Stimulated activated CD8-positive, alpha-beta memory T cell treated with anti-CD3 and anti-CD28 coated beads, Interleukin-2, amount 100 ng/mL, for 1 hour (primary cell): ENCODE measurements at places on chromosomes 4 and X.

- DNase-seq: no peak
These were observed 859.4 kb upstream of the FTHL17 start for GRCh38 chrX:31931225-31931624.

GRCh38 chrX:45011131-45011530 lies 138.1 kb downstream of the KDM6A start:
- no peak for DNase-seq

DNA sequence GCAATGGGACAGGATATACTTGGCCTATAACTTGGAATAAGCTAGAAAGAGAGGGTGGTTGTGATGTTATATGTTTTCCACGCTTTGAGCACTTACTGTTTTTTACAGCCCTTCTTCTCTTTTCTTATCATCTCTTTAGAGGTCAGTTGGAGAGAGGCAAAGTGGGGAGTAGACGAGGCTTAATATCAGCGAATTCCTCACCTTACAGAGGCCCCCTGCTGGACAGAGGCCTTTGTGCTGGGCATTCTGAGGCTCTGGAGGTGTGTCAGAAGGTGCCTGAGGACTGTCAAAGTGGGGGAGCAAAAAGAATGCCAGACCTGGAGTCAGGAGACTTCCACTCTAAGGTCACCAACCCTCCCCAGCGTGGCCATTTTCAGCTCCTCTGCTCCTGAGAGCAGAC lies 42.5 kb downstream of the MAMLD1 start:
- no peak for DNase-seq

- DNase-seq: no peak
These were observed 52.2 kb downstream of the PRDM5 start for GRCh38 chr4:120870279-120870673.

DNA sequence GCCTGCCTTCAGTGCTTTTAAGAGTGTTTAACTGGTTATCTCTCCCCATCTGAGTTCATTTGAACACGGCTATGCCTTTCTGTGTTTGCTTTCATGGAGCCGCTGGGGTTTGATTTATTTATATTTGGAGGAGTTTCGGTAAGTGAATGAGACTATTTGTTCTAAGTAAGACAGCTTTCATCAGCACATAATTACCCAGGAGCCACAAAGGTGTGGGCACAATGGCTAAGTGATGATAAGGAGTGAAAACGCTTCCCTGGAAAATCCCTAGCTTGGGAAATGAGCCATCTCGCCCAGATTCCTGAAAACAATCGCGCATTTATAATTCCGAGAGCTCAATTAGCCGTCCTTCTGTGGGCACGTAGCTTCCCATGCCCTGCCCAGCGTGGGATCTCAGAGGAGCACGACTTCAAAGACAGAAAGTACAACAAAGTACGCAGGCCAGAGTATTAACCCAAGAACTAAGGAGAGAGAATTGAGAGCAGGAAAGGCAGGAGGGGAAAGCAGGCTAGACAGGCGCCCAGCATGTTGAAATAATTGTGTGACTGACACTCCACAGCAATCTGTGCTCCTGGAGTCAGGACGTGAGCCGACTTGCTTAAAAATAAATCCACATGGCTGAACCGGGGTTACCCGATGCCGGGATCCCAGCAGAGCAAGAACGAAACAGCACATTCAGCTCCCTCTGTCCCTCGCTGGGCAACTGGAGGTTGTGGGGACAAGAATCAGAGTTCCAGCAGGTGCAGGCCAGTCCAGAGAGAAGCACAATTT lies 99.0 kb downstream of the DHRSX start:
- DNase-seq: no peak

GRCh38 chrX:11367609-11368430 lies 74.6 kb downstream of the AMELX start:
- DNase-seq: no peak

GRCh38 chr4:93169966-93170365 lies 658.6 kb upstream of the ATOH1 start:
- no peak for DNase-seq

DNA sequence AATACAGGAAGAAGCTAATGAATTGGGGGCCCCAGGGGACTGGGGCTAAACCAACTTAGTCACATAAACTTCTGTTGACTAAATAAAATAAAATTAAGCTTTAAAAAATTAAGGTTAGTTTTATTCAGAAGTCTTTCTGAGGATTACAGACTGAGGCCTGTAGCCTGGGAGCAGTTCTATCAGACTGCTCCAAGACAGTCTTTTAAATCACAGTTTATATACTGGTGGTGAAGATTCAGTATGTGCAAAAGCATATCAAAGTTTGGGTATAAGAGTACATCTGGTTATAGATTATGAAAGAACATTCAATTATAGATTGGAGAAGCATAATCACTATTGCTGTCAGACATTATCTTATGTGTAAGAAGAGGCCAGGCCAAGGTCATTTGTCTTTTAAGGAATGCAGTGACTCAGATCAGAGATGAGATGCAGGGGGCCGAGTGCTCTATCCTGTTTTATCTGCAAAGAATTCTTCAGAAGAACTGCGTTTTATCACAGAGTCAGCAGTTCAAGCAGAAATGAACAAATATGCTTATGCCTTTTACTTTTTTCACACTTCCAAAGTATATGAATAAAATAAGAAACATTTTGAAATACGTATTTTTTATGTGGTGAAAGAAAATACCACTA lies 109.4 kb downstream of the PDHA2 start:
- DNase-seq: no peak

GRCh38 chr4:867526-868250 lies 41.8 kb upstream of the CPLX1 start:
- DNase-seq: no peak

- no peak for DNase-seq
These were observed 128.7 kb downstream of the AKAP4 start for GRCh38 chrX:50072110-50072509.

- DNase-seq: no peak
These were observed 143.9 kb downstream of the SOX3 start for GRCh38 chrX:140360924-140361323.

- no peak for DNase-seq
These were observed 383 bp upstream of the TBC1D19 start for GRCh38 chr4:26583538-26583864.

- DNase-seq: no peak
These were observed 23.4 kb upstream of the SLC10A7 start for GRCh38 chr4:146545102-146545501.

GRCh38 chr4:72136429-72136828 lies 104.6 kb downstream of the NPFFR2 start:
- no peak for DNase-seq
